ENCODE measurements at places on chromosomes 13 and 19. TPM values are rescaled to one million over a fixed set of nuclear protein-coding genes. Genes with fewer than 3 reads are reported as not detected.

Gene SHD
- not detected for total RNA-seq

Gene CYP4F22
- not detected for total RNA-seq

Gene GDF15
- total RNA-seq = 4.2 TPM

Gene ADGRE2
- 6.0 TPM for total RNA-seq

Gene ZNF20
- total RNA-seq = 5.4 TPM

Gene BCL2L12
- 6.8 TPM for total RNA-seq

Gene PRTN3
- not detected for total RNA-seq

Gene CEACAM3
- total RNA-seq = not detected

DNA sequence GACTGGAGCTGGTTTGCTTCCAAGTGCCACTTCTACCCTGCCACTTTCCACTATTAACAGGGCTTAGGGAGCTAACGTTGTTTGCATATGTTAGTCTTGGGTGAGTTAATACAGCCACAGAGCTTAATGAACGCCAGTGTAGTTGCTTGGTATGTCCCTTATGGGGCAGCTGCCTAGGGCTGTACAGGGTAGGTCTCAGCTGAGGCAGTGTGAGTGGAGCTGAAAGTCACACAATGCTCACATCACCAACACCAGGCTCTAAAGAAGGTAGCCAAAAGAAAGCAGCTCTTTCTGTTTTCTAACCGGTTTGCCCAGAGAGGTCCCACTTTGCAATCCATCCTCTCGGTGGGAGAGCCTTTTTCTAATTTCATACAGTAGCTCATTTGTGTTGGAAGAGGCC, 186.2 kb downstream of the RGCC start:
- H3K27me3 ChIP-seq = no peaks in the 10 kb centered on the region
- H3K27ac ChIP-seq = peak overlapping the region; percentile 82
- DNase-seq = no peak
- H3K4me3 ChIP-seq = no peak overlapping the region

DNA sequence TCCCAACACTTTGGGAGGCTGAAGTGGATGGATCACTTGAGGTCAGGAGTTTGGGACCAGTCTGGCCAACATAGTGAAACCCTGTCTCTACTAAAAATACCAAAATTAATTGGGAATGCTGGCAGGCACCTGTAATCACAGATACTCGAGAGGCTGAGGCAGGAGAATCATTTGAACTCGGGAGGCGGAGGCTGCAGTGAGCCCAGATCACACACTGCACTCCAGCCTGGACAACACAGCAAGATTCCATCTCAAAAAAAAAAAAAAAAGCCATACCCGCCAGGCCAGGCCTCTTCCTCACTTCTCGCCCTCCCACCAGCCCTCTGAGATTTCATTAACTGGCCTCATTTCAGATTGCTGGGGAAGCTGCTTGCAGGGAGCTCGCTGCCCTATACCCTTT, 7.7 kb upstream of the RELB start:
- no peaks in the 10 kb centered on the region for H3K27me3 ChIP-seq
- H3K36me3 ChIP-seq = peaks cover 61% of the 10 kb centered on the region
- no peak for DNase-seq
- H3K4me3 ChIP-seq = no peak overlapping the region

DNA sequence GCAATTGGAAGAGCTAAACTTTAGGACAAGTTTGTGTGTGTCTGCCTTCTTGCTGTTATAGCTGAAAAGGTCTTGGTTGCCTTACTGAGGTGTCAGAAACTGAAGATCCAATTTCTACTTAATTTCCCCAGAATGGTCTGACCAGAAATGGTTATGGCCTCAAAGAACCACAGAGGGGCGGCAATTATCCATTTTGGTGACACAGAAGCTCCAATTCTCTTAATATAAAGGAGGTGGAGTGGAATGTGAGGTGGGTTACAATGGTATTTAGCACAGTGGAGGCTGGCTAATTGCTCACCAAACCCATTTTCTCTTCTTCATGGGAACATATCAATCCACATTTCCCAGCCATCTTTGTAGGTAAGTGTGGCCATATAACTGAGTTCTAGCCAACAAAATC, 1157.2 kb downstream of the OLFM4 start:
- DNase-seq = no peak
- no peak overlapping the region for H3K27ac ChIP-seq
- H3K4me3 ChIP-seq = no peak overlapping the region
- H3K36me3 ChIP-seq = no peaks in the 10 kb centered on the region

DNA sequence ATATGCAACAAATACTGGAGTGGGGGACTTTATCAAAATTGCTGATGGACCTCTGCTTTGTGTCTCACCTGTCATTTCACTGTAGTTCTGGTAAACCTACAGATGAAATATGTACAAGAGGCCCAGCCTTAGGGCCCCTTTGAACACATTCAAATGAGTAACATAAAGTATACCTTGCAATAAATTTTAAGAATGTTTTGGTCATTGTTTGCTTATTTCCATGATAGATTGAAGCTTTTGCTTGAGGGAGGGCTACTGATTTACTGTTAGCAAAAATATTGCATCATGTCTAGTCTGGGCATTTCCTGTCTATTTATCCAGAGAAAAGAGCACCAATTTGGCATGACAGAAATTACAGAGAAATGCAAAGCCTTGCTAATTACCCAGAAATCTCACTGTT, 705.5 kb upstream of the PCDH9 start:
- H3K4me3 ChIP-seq = no peak overlapping the region
- no peaks in the 10 kb centered on the region for H3K27me3 ChIP-seq

DNA sequence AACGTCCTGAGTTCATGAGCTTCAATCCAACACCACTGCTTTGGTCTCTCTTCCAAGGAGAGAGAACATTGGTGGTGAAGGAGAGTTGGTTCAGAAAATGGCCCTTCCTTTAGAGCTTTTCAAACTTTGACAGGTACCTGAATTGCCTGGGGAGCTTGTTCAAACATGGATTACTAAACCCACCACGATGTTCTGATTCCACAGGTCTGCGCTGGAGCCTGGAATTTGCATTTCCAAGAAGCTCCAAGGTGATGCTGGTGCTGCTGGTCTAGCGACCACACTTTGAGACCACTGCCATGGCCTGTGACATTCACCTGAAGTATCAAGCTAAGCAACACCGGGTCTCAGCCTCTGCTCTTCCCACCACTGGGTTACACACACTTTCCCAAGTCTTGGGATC, 60.2 kb downstream of the GSX1 start:
- no peaks in the 10 kb centered on the region for H3K4me1 ChIP-seq
- H3K27me3 ChIP-seq = no peaks in the 10 kb centered on the region
- H3K36me3 ChIP-seq = no peaks in the 10 kb centered on the region
- no peak overlapping the region for H3K27ac ChIP-seq
- no peak for DNase-seq

GRCh38 chr13:77674852-77675251, 22.6 kb upstream of the SLAIN1 start:
- no peaks in the 10 kb centered on the region for H3K36me3 ChIP-seq
- H3K27me3 ChIP-seq = no peaks in the 10 kb centered on the region
- H3K27ac ChIP-seq = no peak overlapping the region
- H3K4me3 ChIP-seq = no peak overlapping the region
- H3K4me1 ChIP-seq = no peaks in the 10 kb centered on the region

DNA sequence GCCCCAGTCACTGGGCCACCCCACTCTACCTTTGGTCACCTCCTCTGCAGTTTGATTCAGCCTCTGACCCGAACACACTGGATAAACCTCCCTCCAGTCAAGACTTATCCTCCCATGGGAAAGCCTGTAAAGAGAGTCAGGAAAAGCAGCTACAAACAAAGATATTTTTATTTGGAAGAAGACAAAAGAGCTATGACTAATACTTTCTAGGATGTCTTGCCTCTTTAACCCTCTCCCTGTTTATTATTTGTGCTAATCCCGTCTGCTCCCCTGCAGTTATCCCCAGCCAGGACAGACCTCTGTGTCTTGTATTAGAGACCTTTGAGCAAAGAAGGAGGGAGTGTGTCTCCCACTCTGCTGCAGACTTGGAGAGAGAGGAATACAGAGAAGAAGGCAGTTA, 178.3 kb downstream of the EFNB2 start:
- no peaks in the 10 kb centered on the region for H3K4me1 ChIP-seq
- H3K4me3 ChIP-seq = no peak overlapping the region
- H3K36me3 ChIP-seq = no peaks in the 10 kb centered on the region
- no peaks in the 10 kb centered on the region for H3K27me3 ChIP-seq
- no peak for DNase-seq
- no peak overlapping the region for H3K27ac ChIP-seq

GRCh38 chr13:113589251-113589960, 4.9 kb downstream of the TFDP1 start:
- no peak for DNase-seq
- no peak overlapping the region for H3K4me3 ChIP-seq
- no peaks in the 10 kb centered on the region for H3K27me3 ChIP-seq
- H3K27ac ChIP-seq = no peak overlapping the region
- H3K4me1 ChIP-seq = no peaks in the 10 kb centered on the region

DNA sequence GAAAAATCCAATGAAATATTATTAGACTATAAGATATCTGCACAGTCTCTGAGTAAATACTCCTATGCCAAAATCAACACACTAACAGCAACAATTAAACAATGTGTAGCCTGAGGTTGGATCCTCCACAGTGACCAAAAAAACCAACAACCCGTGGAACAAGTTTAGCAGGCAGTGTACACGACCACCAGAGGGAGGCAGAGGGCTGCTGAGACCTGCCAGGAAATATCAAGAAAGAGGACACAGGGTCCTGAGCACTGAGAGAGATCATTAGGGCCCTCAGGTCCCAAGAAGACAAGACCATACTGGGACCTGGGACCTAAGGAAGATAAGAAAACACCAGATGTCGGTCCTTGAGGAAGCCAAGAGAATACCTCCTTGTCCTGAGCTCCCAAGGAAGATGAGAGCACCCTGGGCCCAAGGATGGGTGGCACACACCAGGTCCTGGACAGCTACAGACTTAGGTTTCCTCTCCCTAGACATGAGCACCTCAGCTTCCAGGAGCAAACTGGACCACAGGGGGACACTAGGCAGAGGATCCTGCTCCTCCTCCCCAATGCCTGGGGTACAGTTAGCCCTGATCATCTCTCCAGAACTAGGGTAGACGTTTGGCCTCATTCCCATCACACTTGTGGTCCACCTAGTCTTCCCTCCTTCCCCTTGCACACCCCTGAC, 822 bp upstream of the ZNF274 start:
- peak overlapping the region; percentile 99 for H3K27ac ChIP-seq
- no peaks in the 10 kb centered on the region for H3K4me1 ChIP-seq
- peak overlapping the region; percentile 94 for H3K4me3 ChIP-seq
